Sciatic nerve (tissue), 2 donors: ENCODE measurements at places on chromosomes 4 and X. TPM values are rescaled to one million over a fixed set of nuclear protein-coding genes. Genes with fewer than 3 reads are reported as not detected.
A peak's percentile ranks its signal among the peaks of the same experiment; 100 is the strongest.

LINC00632 gene
- 1,334 TPM for total RNA-seq

NHSL2 gene
- total RNA-seq, result 38.0 TPM

NAA11 gene
- total RNA-seq, result not detected

PNMA6F gene
- total RNA-seq, result not detected

BMX gene
- 4.2 TPM for total RNA-seq

KLB gene
- total RNA-seq, result 1.2 TPM

ARHGEF9 gene
- total RNA-seq, result 33.0 TPM

DNA sequence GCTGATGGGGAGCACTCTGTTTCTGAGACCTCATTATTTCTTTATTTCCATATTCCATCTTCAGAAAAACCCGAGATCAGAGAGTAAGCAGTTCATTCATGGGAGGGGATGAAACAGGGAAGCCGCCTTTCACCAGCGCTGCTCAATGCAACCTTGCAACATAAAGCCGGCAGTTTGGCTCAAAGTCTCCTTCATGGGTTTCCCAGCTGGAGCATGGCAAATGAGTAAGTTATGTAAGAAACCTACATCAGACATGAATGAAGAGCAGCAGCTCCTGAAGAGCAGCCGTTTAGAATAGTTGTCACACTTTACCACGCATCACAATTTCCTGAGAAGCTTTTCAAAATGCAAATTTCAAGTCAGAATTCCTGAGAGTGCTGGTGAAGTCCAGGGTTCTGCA is 578.8 kb downstream of the FSTL5 start:
- no peak for DNase-seq

DNA sequence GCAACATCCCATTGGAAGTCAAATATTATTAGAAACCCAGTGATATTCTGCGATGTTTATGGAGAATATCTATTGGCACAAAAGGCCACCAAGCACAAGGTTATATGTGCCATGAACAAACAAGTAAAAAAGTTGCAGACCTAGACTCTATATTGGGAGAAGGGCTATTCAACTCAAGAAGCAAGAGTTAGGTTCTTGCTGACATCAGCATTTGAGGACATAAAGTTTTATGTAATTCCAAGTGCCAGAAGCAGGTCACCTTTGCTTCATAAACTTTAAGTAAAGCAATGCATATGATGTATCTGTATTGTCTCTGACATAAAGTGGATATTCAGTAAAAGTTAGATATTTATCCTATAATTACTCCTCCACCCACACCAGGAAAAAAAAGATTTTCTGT is 71.1 kb downstream of the MAGEB10 start:
- no peak for DNase-seq

GRCh38 chrX:319579-320125 is 1.1 kb upstream of the GTPBP6 start:
- DNase-seq, result peak; percentile 82

GRCh38 chr4:117971403-117971802 is 62.9 kb upstream of the NDST3 start:
- DNase-seq, result no peak

GRCh38 chr4:26793735-26794134 is 66.9 kb upstream of the STIM2 start:
- no peak for DNase-seq

GRCh38 chr4:183627979-183628588 is 30.9 kb downstream of the RWDD4 start:
- no peak for DNase-seq

DNA sequence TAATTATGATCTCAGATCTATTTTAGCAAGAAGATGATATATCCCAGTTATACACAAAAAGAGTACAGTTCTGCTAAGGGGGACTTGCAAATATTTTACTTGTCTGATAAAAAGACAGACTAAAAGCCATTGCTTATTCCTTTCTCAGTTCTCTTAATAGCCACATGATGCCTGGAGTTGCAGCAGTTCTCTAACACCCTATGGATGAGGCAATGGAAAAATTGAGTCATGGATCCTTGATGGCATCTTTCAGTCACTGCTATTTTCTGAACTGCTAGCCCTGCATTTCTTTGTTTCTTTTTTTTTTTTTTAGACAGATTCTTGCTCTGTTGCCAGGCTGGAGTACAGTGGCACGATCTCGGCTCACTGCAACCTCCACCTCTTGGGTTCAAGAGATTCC is 1956.7 kb downstream of the C4orf33 start:
- DNase-seq, result no peak

GRCh38 chr4:17932041-17932440 is 89.5 kb downstream of the LCORL start:
- DNase-seq, result no peak
